ENCODE measurements at places on chromosomes 7 and 10.

GRCh38 chr10:44168478-44168877 lies 216.4 kb downstream of the CXCL12 start:
- no peak for DNase-seq

DNA sequence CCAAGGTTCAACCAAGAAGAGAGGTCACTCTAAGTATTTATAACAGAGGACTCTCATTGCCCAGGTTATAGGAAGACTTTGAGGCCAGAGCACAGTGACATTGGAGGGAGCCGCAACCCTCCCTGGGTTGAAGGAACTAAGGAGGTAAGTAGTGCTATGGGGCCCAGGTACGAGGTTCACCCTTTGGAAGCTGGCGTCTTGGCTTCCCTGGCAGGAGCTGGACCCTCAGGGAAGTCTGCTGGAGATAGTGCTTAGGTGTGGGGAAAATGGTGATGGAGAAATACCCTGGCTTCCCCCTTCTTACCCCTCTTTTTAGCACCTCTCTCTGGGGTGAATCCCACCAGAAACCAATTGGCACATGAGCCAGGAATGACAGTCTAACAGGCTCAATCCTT lies 317.9 kb upstream of the ZNF32 start:
- DNase-seq: no peak

GRCh38 chr10:60419249-60419648 lies 29.6 kb upstream of the ANK3 start:
- no peak for DNase-seq

DNA sequence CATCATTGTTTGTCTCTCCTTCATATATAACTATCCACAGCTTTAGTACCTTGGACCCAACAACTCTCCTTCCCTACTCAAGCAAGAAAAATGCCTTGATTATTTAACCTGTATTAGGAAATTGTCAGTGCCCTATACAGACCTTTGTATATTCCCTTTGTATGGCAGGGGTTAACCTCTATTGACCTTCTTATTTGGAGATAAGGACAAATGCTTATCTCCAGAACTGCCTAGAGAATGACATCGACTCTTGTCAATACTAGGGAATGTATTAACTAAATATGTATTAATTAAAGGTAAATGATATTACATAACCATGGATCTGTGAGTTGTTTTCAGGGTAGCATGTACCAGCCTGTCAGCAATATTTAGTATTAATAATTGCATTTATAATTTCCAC lies 10.4 kb upstream of the AKR1D1 start:
- no peak for DNase-seq

DNA sequence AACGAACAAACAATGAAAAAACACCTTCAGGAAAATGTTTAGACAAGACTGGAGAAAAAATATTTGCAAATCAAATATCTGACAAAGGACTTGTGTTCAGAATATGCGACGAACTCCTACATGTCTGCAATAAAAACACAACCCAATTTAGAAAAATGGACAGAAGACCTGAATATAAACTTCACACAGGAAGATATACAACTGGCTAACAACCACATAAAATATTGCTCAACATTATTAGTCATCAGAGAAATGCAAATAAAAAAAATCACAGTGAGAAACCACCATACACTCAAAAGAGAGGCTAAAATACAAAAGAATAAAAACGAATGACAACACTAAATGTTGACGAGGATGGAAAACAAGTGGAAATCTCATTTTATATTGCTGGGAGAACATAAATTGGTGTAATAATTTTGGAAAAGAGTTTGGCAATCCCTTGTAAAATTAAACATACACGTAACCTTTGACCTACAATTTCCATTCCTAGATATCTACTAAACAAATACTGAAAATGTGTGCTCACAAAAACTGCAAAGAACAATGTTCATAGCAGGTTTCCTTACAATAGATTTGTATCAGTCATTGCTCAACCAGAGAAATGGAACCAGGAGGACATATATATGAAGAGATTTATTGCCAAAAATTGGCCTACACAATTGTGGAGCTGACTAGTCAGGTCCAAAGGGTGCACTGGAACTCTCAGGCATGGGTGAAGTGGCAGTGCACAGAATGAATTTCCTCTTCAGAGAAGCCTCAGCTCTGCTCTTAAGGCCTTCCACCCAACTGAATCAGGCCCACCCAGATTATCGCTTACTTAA lies 82.9 kb upstream of the OGDHL start:
- DNase-seq: no peak

GRCh38 chr10:89120931-89121763 lies 86.0 kb downstream of the CH25H start:
- DNase-seq: no peak

DNA sequence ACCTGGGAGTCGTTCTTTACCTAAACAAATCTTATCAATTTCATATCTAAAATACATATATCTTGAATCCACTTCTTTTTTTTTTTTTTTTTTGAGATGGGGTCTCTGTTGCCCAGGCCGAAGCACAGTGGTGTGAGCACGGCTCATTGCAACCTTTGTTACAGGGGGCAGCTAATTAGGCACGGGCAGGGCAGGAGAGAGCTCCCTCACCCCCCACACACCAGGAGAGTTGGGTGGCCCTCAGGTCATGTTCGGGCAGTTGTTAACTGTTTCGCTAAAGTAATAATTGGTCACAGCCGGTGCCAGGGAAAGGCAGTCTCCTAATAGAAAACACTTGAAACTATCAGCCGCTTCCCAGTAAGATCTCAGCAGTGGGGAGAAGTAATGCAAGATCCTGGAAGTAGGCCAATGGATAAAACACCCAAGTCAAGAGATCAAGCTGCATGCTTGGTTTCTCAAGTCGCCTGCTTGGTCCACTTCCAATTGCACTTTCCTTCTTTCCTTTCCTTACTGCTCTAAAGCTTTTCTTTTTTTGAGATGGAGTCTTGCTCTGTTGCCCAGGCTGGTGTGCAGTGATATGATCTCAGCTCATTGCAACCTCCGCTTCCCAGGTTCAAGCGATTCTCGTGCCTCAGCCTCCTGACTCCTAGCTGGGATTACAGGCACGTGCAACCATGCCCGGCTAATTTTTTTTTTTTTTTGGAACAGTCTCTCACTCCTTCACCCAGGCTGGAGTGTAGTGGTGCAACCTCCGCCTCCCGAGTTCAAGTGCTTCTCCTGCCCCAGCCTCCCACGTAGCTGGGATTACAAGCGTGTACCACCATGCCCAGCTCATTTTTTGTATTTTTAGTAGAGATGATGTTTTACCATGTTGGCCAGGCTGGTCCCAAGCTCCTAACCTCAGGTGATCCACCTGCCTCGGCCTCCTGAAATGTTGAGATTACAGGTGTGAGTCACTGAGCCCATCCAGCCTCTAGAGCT lies 21.3 kb upstream of the EFCAB10 start:
- no peak for DNase-seq

DNA sequence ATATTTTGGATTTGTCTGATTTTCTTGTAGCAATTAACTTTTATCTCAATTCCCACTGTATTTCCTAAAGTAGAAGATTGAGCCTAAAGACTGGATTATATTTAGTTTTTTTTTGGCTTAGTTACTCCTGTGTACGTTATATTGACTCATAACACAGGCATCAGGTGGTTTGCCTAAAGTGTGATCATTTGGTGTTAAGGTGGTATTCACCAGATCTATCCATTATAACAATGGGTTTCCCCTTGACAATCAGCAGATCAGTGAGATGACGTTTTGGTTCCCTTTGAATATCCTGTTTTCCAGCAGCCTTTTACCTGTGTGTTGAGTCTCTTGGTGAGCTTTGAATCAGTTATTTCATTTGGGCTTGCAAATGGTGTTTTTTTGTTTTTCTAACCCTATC lies 18.1 kb downstream of the MAPK8 start:
- no peak for DNase-seq

- no peak for DNase-seq
These were observed 210.1 kb downstream of the AUTS2 start for GRCh38 chr7:69808391-69808790.

DNA sequence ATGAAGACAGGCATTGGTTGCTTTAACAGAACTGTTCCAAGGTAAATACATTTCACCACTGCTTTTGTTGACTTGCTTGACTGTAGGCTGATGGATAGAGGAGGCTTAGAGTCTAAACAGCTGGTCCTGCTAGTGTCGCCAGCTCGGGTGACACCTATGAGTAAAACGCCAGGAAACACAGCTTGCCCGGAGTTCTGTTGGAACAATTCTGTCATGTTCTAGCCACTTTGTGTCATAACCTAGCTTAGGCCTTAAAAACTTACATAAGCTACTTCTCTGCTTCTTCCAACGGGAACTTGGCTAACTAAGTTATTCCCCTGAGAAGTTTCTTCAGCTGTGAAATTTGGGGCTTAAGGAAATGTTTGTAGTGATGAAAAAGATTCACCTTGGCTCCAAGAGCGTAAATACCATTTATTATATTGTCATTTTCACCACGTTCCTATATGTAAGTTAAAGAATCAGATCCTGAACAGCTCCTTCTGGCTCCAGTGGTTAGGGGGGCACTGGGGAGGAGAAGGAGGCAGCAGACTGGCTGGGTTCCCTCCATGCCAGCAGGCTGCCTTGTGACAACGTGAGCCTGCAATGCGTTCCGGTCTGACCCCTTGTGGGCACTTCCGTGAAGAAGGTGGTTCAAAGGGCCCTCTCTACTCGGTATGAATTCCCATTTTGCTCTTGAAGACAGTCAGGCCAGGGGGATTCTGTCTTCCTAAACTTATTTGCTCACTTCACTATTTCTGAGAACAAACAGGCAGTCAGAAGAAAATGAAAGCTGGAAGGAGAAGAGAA lies 253.2 kb downstream of the BMPER start:
- no peak for DNase-seq

DNA sequence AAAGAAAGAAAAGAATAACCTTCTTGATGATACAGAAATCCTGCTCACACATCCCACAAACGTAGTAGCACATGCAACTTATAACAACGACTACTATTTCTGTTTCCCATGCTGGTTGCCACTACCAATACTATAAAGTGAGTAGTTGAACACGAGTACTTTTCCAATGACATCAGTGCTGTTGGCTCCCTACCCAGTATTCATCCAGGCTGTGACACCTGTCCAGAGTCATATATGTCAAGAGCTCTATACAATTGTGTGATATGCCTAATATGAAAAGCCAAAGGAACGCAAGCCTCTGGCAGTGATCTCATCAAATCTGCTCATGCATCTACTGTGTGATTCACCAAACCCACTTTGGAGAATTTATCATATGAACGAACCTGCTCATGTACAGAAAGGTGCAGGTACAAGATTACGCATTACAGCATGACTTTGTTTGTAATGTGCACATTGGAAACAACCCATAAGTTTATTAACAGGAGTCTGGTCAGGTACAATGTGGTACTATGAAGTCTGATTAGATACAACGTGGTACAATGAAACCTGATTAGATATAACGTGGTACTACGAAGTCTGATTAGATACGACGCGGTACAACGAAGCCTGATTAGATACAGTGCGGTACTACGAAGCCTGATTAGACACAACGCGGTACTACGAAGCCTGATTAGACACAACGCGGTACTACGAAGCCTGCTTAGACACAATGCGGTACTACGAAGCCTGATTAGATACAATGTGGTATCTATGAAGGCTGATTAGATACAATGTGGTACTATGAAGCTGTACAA lies 5.8 kb upstream of the ITIH5 start:
- no peak for DNase-seq

DNA sequence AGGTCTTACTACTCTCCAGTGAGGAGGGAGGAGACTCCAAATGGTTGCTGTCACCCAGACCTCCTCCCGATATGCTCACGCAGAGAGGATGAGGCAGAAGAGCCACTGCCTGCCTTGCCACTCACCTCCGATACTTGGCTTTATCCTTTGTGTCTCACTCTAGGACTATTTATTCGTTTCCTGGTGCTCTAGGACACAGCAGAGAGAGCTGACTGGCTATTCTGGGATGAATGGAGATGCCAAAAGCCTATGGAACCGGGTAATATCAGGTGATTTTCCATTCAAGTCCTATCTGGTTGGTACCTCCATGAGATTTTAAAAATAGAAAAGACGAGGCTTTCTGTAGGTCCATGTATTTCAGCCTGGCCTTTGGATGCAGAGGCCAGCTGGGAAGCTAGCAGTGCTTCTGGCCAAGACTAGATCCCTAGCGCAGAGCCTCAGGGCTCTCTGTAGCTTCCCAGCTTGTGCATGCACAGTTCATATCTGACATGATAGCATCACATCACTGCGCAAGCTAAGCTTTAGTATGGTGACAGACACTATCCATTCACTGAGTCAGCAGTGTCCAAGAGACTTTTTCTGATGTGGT lies 239.0 kb upstream of the ANKRD30A start:
- no peak for DNase-seq

- DNase-seq: no peak
These were observed 418.1 kb downstream of the ZNF716 start for GRCh38 chr7:57867884-57868701.

GRCh38 chr7:74362266-74362665 lies 73.1 kb downstream of the CLIP2 start:
- DNase-seq: no peak

DNA sequence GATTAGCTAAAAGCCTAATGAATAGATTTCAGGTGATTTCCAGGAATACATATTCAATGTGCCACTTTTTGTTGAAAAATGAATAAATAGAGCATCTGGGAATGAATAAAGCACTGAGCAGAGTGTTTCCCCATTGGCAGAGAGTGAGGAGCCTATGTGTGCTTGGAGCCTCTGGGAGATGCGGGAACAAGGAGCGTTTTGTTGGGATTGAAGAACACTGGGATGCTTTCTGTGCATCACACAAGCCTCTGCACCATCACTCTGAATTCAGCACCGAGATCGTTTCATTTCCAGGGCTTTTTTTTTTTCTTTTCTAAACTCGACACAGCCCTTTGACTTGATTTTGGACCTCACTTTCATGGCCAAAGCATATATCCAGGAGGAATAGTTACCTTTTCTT lies 111.4 kb downstream of the BAMBI start:
- no peak for DNase-seq

- DNase-seq: no peak
These were observed 93.0 kb upstream of the TMEM72 start for GRCh38 chr10:44818041-44818649.

All from hematopoietic multipotent progenitor cell treated with erythropoietin and hydrocortisone succinate and interleukin-3 and kit ligand, for 15 days (in vitro differentiated cells).